ENCODE measurements at places on chromosomes 11 and 22.
A peak's percentile ranks its signal among the peaks of the same experiment; 100 is the strongest.

DNA sequence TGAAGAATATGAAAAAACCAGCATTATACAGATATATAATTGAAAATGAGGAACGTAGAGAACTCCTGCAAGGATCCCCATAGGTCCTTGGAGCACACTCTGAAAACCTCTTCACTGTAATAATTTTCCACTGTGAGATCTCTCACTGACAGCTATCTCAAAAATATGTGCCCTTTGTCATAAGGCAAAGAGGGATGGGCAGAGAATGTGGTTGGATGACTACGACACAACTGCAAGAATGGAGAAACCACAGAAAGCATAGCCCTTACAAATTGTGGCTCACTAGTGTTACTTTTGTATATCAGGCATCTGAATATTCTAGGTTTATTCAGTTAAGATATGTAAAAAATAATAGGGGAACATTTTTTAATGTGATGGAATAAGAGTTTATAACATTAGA is 7.9 kb upstream of the CTSC start:
- no peak for DNase-seq

GRCh38 chr11:11178671-11179638 is 174.1 kb downstream of the CSNK2A3 start:
- DNase-seq = no peak

DNA sequence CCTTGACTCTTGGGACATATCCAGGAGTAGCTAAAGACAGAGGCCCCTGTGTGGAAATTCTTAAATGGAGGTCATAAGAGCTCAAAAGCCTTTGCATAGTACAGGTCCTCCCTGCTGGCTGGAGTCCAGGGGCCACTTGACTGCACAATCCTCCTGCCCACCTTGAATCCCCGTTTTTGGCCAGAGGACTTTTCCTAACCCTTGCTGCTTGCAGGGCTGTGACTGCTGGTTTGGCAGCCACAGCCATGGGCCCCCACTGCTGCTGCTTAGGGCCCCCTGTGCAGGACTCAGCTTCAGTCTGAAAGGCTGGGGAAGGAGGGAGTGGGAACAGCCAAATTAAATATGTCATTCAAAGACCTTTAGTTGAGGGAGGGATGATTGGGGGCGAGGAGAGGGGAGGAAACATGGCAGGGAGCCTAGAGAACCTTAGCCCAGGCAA is 33.4 kb downstream of the ARHGAP1 start:
- DNase-seq = no peak

GRCh38 chr11:11588891-11589290 is 32.9 kb downstream of the GALNT18 start:
- DNase-seq = no peak

DNA sequence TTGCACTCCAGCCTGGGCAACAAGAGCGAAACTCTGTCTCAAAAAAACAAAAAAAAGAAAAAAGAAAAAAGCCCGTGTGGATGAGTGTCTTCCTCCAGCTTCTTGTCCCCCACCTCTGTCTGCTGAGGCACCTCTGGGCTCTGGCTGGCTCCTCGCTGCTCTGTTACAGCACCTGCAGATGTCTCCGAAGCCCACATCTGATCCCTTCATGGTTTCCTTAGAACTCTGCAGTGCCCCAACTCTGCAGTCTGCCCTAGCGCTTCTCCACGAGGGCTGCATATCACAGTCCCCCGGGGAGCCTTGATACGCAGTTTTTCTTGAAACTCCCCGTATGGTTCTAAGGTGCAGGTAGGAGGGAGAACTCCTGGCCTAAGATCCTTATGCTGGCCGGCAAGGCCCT is 15.9 kb downstream of the KCTD17 start:
- DNase-seq = no peak

DNA sequence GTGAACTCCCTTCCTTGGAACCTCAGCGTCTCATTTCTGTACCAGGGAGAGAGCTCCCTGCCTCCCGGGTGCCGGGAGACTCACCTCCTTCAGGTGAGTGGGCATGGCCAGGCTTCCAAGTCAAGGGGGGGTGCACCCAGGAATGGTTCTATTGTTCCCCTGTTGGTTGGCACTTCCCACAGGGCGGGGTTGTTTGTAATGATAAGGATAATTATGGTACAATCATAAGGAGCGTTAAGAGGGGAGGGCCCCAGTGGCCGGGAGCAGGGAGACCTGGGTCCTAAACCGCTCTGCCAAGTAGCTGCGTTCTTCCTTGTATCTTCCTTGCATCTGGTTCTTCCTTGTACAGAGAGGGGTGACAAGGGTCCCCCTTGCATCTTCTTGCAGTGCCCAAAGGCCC is 79.1 kb downstream of the LRRC32 start:
- no peak for DNase-seq

- no peak for DNase-seq
These were observed 17.5 kb upstream of the MYH9 start for GRCh38 chr22:36405221-36405661.

GRCh38 chr11:122853971-122854446 is 15.7 kb downstream of the CRTAM start:
- no peak for DNase-seq

- DNase-seq = peak; percentile 52
These were observed 673 bp upstream of the PANX2 start for GRCh38 chr22:50169774-50170341.

DNA sequence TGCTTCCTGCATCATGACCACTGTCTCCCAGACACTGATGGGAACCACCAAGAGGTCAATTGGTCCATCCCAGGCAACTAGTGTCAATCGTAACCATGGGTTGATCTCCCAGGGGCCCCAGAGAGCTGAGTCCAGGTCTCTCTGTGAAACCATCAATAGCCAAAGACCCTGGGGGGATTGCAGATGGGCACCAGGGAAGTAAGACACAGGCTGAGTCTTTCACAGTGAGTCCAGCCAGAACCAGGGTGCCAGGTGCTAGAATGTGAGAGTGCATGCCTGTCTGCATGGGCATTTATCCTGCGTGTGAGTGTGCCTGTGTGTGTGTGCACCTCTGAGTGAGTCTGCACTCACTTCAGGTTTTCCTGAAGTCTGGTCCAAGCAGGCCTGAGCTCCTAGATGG is 45.3 kb upstream of the TTC12 start:
- DNase-seq = no peak

DNA sequence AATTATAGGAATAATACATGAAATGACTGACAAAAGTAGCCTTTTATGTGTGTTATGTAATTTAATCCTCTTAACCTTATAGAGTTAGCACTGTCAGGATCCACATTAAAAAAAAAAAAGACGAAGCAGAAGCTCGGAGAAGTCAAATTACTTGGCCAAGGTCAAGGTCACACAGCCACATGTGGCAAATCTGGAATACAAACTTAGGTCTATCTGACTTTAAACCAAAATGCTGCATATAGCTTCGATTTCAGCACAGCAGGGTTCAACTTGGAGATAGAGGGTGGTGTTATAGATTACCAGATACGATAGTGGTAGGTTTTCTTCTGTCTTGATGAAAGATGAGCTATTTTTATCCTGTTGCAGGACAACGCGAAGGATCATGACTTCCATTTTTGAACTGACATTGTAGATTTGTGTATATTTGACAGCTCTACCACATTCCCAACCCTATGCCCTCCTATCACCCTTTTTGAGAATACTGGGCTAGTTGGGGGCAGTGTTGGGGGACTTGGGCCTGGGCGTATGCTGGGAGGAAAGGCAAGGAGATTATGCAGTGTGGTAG is 11.6 kb upstream of the EHF start:
- DNase-seq = no peak

DNA sequence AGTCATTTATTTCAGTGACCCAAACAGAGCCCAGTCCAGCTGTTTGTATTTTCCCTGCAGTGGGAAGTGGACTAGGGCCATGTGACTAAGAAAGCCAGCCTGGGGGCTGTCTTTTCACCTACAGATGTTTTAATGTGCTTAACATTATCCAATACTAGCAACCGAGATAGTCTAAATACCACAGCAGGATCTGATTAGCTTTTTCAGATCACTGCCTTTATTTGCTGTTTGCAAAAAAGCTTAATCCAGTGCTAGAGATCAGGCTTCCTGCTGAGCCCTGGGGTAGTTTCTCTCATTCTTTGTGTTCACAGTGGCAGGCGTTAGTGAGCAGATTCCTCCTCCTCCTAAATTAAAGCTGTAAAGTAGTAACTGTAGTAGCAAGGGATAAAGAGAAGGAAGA is 35.0 kb downstream of the ZC3H12C start:
- DNase-seq = no peak

GRCh38 chr11:94762208-94762607 is 5.9 kb upstream of the AMOTL1 start:
- no peak for DNase-seq

DNA sequence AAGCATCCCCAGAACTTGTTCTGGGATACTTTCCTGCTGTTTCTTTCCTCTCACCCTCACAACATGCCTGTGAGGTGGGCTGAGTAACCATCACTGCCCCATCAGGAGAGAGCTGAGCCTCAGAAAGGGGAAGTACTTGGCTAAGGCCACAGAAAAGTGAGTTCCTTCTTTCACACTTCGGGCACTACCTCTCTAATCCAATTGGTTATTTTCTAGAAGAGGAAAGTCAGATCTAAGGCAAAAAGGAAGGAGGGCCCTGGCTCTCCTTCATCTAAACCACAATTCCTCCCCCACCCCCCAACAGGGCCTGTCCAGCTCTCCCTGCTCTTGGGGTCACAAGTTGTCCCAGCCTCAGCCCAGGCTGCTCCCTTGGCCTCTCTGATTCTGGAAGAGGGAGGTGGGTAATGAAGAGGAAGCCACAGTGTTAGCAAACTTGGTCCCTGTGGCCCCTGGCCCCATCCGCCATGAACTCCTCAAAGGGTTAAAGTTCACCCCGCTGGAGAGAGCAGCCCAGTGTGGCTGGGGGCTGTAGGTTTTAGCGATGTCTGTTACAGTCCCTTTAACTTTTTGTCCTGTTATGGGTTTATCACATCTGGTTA is 34.0 kb downstream of the SLC22A12 start:
- no peak for DNase-seq

DNA sequence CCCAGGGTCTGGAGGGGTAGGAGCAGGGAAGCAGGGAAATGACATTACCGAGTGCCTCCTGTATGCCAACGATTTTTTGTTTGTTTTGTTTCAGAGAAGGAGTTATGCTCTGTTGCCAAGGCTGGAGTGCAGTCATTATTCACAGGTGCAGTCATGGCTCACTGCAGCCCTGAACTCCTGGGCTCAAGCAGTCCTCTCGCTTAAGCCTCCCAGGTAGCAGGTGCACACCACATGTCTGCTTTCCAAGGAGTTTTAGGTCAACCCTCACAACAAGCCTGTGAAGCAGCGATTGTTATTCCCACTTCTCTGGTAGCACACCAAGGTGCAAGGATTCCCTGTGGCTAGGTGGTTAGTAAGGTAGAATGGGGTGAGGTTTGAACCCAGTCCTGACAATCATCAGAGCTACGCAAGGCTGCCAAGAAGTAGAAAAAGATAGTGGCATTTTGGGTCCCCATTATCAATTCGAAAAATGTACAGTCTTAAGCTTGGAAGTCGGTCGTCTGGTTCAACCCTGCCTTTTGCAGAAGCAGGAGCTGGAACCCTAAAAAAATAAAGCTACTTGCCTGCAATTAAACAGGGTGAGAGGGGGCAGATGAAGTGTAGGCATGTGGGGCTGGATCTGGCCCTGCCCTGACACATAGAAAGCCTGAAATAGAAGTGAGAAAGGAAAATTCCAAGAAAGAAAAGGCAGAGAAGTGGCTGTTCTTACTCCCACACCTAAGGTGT is 9.1 kb downstream of the UCP3 start:
- no peak for DNase-seq

DNA sequence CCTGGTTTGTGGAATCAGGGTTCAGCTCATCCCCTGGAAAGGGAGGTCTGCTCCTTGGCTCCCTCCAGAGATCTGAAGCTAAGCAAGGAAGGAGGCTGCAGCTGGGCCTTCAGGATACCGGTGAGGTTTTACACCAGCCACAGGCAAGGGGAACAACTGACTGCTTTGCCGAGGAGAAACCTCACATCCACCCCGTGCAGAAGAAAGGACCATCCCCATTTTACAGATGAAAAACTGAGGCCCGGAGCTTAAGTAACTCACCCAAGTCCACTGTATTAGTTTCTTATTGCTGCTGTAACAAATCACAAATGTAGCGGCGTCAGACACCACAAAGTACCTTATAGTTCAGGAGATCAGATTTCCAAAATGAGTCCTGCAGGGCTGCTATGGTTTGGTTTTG is 173.7 kb downstream of the MN1 start:
- DNase-seq = no peak

DNA sequence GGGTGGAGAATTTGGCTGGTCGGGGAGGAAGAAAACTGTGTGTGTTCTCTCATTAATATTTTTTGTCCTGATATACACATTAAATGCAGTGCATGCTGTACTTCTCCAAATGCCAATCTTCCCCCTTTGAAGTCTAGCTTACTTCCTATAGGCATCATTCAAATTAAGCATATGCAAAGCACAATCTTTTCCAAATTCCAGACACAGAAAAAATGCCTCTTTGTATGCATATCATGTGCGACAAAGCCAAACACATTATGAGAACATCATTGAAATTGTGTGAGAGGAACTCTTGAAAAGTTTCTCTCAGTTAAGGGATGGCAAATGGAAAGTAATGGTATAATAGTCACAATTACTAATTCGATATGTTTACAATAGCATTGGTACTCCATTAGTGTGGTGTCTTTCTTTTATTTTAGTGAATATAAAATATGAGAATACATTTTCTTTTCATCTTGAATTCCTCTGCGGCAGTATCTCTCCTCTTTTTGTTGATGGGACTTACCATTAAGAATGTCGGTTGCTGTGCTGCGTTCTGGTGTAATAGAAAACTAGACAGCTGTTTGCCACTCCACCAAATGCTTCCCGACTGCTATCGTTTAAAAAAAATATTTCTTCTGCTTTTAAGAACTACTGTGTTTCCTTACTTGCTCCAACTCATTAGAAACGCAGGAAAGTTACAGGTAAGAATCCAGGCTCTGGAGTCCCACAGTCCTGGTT is 19.3 kb upstream of the NRIP3 start:
- DNase-seq = no peak

DNA sequence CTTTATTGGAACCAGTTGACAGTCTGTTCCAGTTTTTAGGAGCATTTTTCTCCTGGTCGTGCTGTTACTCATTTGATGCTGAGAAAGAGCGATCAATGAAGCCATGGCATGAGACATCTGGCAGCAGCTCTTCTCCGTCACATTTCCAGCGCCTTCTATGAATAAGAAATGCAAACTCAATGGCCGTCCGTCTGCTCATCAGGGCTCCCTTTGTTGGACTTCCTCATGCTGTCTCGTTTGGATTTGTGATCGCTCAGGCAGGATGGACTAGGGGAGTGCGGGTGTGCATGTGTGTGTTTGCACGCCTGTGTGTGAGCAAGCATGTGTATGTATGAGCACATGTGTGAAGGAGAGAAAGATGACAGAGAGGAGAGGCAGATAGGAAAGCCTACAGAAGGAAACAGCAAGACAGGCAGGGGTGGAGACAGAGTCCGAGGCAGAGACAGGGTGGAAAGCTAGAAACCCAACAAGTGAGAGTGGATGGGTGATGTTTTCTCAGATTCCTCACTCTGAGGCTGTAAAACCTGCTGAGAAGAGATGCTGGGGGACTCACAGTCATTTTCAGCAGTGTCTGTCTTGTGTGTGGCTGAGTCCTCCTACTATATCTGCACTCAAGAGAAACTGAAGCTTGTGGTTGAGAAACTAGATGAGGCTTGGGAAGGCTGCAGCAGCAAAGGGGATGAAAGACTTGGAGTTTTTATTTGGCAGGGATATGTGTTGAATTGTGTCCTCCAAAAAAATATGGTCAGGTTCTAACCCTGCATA is 56.0 kb upstream of the CLMP start:
- DNase-seq = no peak

Data from activated CD4-positive, alpha-beta T cell treated with anti-CD3 and anti-CD28 coated beads for 24 hours (primary cell).